Type B pancreatic cell (in vitro differentiated cells): ENCODE measurements at places on chromosomes 7 and 10. TPM values are rescaled to one million over a fixed set of nuclear protein-coding genes. Genes with fewer than 3 reads are reported as not detected.

DNA sequence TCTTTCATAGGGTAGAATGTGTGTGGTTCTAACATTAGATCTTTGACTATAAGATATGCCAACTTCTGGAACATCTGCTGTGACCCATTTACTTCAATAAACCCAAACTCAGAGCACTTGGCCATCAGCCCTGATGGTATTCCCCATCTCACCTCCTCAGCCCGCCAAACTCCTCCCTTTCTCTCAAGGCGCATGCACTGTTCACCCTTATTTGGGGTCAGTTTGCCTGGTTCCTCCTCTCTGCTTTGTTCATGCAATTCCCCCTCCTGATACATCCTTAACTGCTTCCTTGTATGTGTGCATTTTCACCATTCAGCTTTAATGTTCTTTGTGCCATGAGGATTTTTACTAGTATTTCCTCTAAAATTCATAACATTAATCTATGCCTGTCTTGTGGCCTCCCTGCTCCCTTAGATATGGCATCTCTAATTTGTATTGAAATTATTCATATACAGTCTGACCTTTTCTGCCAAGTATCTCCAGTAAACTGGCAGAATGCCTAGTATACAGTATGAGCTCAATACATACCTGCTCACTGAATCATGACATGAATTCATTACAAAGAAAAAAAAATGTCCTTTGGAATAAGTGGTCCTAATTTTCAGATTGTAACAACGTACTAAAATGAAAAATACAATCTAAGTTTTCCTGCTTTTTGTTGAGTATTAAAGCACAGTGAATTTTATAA, 336.8 kb upstream of the IGFBP3 start:
- no peak for DNase-seq

The HOXA11 gene
- 1.2 TPM in 1 of 2 replicates, not detected in the other for total RNA-seq

GRCh38 chr7:115229401-115230105, 307.7 kb downstream of the MDFIC start:
- no peak for DNase-seq

- DNase-seq, result no peak
Measured at GRCh38 chr7:26091933-26092332, 60.1 kb upstream of the NFE2L3 start.

The EXOSC1 gene
- 34.8 and 36.1 TPM in 2 replicates for total RNA-seq

- DNase-seq, result no peak
Measured at GRCh38 chr7:112790586-112791003, 402 bp upstream of the TMEM168 start.

DNA sequence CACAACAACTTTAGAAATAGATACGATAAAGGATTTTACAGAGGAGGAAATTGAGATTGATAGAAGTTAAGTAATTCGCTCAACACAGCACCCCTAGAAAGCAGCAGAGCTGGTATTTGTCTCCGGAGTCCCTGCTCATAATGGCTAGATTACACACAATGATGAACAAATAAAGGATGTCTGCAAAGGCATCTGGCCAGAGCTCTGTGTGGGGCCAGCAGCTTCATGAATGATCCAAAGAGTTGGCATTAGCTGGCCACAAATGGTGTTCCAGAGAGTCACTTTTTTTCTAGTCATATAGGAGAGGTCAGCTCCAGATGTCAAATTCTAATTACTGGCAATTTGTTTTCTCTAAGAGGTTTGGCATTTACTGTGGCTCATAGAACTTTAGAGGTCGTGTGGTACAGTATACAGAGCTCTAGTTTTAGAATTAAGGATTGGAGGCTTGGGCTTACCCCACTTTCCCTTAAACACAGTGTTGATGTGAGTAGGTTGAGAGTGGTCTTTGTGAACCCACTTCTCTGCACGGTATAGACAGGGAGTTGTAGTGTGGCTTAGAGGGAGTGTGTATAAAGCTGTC, 186.2 kb downstream of the BICC1 start:
- no peak for DNase-seq

The SPDYE11 gene
- total RNA-seq, result not detected in 2 replicates

The GPR15LG gene
- total RNA-seq, result 0.70 and 0.98 TPM in 2 replicates

- no peak for DNase-seq
Measured at GRCh38 chr10:126225672-126226008, 162.6 kb downstream of the ADAM12 start.

- no peak for DNase-seq
Measured at GRCh38 chr7:157927313-157927925, 590.6 kb downstream of the DNAJB6 start.

DNA sequence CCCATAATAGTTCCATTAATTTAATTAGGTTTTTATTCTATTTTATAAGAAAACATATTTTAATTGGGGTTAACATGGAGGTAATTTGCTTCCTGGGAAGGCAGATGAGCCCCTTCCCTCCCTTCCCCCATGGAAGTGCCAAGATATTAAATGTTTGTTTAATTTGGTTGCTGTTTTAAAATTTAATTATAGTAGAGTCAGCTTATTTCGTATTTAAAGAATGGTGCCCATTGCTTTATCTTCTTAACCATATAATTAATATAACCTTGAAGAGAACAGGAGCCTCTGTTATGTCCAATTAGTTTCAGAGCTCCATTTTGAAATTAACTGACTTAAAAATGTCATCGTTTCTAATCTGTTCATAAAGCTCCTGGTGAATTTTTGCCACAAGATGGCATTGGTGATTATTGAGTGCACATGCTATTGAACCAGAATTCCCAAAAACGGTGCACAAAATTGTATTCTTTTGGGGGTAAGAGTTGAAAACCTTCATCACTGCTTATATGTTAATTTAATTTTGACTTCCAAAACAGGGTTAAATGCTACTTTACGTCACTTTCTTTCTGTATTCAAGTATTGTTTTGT, 26.0 kb downstream of the KLHDC10 start:
- DNase-seq, result no peak

- no peak for DNase-seq
Measured at GRCh38 chr10:78491812-78492211, 458.1 kb downstream of the RPS24 start.

The FAM25G gene
- total RNA-seq, result not detected in 2 replicates

GRCh38 chr7:85031475-85031874, 155.4 kb downstream of the SEMA3D start:
- DNase-seq, result no peak

GRCh38 chr7:93461350-93461749, 113.2 kb downstream of the CALCR start:
- no peak for DNase-seq

The ST8SIA6 gene
- total RNA-seq, result 1.0 and 1.8 TPM in 2 replicates

GRCh38 chr7:5278766-5279165, 4.0 kb upstream of the SLC29A4 start:
- DNase-seq, result no peak

- no peak for DNase-seq
Measured at GRCh38 chr10:118963933-118964332, 65.6 kb upstream of the NANOS1 start.

The KNDC1 gene
- total RNA-seq, result 2.7 and 6.4 TPM in 2 replicates

- DNase-seq, result no peak
Measured at GRCh38 chr10:22911889-22912762, 15.7 kb upstream of the ARMC3 start.

DNA sequence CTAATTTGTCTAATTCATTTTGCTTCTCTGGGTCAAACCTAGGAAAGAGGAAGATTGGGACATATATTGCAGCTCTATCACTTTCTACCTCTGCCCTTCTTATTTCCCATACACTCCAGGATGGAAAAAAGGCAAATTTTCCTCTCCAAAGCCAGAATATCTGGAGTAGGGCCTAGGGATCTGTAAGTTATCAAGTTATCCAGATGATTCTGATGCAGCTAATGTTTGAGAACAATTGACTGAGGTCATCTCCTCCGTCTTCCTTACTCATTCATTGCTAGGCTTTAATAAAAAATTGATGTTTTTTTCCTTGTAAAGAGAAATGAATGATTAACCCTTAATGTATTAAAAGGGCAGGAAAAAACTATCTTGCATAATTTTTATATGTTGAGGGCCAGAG, 211.9 kb upstream of the GLI3 start:
- no peak for DNase-seq

The FANK1 gene
- total RNA-seq, result 9.5 and 11.8 TPM in 2 replicates

DNA sequence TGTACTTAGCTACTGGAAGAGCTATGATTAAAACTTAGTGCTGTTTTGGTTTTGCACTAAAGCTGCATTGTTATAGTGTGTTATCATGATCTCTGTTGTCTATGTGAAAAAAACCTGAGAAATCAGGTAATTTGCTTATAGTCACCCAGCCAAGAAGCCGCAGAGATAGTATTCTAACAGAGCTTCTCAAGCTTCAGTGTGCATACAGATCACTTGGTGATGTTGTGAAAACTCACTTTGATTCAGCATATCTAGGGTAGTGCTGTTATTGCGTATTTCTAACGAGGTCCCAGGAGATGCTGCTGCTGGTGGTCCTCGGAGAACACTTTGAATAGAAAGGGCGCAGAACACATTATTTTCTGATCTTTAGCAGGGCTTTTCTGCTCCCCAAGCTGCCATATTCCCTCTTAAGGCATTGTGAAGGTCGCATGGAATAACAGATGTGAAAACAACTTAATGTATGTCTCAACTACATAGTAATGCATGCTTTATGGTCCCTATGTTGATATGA, 68.4 kb upstream of the PDCD4 start:
- no peak for DNase-seq

The WBP1L gene
- 40.3 and 80.4 TPM in 2 replicates for total RNA-seq

GRCh38 chr10:34864149-34865067, 49.3 kb upstream of the PARD3 start:
- DNase-seq, result no peak

DNA sequence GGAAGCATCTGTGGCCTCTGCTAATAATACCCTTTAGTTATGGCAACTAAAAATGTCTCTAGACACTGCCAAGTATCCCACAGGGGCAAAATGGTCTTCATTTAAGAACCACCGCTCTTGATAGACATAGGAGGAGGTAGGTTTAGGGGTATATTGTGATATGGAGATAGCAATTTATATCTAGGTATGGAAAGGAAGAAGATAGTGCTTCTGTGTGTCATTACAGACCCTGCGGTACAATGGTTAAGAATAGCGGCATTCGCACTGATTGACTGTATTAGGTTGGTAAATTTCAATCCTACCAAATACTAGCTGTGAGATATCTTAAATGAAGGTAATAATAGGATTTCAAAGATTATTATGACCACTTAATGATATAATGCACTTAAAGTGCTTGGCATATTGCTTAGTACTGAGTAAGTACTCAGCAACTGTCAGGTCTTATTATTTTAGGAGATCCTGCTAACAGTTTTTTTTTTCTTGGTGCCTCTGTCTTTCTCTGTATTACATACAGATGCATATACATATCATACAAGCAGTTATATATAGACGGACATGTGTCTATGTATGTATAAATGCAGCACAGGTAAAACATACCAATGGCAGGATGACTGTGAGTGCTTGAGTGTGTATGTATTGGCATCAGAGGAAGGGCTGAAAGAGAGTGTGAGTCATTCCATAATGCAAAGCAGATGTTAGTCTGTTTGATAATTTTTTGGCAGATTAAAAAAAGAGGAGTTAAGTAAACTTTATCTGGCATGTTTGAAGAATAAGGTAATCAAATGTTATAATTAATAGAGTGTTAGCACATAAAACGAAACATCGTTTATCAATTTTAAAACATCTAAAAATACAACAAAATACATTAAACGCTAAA, 50.0 kb upstream of the ITGB8 start:
- no peak for DNase-seq

DNA sequence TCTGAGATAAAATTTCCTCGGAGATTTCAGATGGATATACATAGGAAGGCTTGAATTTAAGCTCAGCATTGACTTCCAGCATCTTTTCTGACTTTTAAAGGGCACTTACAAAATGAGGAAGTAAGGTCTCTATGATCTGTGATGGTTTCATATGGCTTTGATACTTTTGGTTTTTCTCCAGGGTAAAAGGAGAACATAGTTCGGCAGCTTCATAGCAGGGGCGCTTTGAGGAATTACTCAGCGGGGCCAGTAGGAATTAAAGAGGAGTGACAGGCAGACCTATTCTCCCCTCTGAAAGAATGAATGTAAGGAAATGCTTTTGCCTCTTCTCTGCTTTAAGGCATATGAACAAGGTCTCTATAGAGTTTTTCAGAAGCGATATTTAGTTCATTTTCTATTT, 80.0 kb upstream of the PCDH15 start:
- DNase-seq, result no peak

The HOXA2 gene
- total RNA-seq, result 7.7 and 26.8 TPM in 2 replicates

GRCh38 chr10:114879093-114879492, 57.5 kb downstream of the FHIP2A start:
- no peak for DNase-seq

DNA sequence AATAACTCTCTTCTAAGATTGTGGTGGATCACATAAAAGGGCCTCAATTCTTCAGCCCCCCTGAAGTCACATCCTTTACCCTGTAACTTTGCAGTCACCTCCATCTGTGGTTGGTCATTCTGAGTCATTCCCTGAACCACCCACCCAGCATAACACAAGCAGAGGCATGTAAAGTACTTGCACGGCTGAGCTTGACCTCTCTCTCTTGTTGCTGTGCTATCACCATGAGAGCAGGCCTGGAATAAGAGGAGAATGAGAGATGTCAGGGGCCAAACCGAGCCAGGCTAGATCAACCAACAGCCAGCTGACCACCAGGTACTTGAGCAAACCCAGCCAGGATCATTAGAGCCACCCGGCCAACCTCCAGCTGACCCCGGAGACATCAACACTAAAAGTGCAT, 13.5 kb upstream of the STK17A start:
- DNase-seq, result no peak

The DNAH11 gene
- total RNA-seq, result 1.0 and 3.2 TPM in 2 replicates

The PEX1 gene
- 19.7 and 22.2 TPM in 2 replicates for total RNA-seq

DNA sequence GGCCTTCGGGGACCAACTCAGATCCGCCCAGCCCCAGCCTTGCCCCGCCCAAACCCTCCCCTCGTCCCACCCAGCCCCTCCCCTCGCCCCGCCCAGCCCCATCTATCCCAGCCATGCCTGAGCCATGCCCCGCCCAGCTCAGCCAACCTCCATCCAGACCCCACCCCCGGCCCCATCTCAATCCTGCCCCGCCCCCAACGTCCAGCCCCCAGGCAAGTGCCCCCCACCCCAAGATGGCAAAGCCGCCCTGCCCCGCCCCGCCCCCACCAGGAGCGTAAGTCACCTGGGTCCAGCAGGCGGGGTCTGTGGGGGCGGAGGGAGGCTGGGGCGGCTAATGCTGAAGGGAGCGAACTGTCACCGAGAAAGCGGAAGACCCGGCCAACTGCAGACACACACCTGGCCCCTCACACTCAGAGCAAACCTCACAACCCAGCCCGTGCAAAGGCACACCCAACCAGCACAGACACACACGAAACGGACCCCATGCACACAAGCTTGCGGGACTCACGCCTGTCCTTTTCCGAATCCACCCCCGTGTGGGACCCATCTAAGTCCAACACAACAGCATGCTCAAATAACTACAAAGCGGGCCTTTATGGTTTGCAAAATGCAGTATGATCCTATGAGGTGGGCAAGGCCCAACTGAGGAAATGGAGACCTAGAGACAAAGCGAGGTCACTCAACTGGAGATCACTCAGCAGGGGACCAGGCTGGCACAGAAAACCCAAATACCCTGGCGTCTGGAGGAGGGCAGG, 11.5 kb upstream of the OGA start:
- no peak for DNase-seq

The UCMA gene
- total RNA-seq, result not detected in 2 replicates

DNA sequence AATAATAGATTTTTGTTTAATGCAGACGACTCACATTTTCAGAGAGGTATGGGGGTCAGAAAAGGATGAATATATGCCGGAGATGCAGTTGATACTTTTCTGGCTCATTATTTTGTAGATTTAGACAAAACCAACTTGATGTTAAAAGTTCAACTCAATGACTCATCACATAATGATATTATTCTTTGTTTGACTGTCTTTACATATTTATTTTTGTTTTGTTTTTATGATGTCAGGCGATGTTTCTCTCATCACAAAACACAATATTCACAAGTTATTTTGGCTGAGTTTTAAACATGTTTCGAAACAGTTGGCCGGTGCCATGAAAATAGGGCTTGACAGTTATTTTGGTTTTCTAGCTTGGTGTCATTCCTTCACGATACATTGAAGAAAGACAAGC, 1.3 kb downstream of the GJD4 start:
- DNase-seq, result no peak
